Peyer's patch (tissue), 4 donors: ENCODE measurements at places on chromosomes 5 and 9. TPM values are rescaled to one million over a fixed set of nuclear protein-coding genes. Genes with fewer than 3 reads are reported as not detected.
A peak's percentile ranks its signal among the peaks of the same experiment; 100 is the strongest.

DNA sequence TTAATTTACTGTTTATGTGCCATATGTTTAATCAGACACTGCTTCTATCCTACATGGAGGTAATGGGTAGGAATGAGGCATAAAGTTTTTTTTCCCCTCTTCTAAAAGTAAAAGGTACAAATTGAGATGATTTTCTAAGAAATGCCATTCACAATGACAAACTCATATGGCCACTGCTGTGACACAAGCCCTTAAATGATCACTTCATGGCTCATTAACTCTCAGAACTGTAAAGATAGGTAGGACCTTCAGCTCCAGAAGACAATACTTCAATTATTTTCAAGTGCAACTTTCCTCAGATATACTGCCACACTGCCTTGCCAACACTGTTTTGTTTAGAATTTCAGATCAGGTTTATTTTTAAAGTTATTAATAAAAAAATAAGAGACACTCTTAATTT lies 362.9 kb upstream of the ZNF608 start:
- no peak overlapping the region for H3K27ac ChIP-seq
- no peak for DNase-seq
- H3K4me3 ChIP-seq = no peak overlapping the region
- H3K27me3 ChIP-seq = no peaks in the 10 kb centered on the region
- H3K4me1 ChIP-seq = no peaks in the 10 kb centered on the region
- H3K36me3 ChIP-seq = no peaks in the 10 kb centered on the region

DNA sequence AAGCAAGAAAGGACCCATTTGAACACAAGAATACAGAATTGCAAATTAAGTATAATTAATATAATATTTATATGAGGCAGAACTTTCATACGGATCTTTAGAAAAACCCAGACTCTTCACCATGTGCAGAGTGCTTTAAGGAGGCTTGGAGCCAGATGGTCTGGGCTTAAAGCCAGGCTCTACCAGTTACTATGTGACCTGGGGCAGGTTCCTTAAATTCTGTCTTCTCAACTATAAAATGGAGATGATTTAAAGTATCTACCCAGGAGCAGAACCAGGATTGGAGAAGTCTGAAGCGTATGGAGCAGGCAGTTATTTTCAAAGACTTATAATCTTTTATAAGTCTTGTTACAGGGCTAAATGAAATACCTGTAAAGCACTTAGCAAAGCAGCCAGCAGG lies 202.1 kb downstream of the TSSK1B start:
- H3K4me1 ChIP-seq = no peaks in the 10 kb centered on the region
- H3K36me3 ChIP-seq = no peaks in the 10 kb centered on the region
- no peaks in the 10 kb centered on the region for H3K27me3 ChIP-seq
- H3K27ac ChIP-seq = no peak overlapping the region

- no peak overlapping the region for H3K27ac ChIP-seq
- H3K27me3 ChIP-seq = no peaks in the 10 kb centered on the region
- H3K4me3 ChIP-seq = no peak overlapping the region
- DNase-seq = no peak
- H3K36me3 ChIP-seq = no peaks in the 10 kb centered on the region
Measured at GRCh38 chr5:154284433-154284832, 93.9 kb downstream of the GALNT10 start.

DNA sequence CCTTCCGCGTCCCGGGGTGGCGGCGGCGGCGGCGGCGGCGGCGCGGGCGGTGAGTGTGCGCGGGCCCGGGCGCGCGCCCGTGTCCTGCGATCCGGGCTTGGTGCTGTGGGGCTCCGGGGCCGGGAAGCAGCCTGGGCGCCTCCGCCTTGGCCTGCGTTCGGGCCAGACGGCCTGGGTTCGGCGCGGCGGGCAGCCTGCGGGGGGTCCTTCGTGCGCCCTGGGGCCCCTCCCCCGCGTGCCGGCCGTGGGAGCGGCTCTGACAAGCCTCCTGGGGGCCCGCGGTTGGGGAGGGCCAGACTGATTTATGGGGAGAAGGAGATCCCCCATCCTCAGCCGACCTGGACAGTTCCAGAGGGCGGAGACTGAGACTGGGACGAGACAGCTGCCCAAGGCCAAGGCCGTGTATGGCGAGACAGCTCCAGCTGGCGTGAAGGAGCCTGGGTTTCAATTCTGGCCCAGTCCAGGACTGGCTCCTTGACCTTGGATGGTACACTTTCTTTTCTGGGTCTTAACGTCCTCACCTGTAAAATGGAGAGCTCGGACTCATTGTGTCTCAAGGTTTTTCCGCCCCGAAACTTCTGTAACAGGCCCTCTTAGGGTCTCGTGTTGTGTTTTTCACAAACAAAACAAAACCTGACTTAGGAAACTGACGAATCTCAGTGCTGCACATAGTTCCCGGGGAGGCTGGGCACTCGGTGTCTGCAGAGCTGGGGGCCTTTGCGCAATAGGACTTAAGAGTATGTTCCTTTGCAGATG lies 603 bp downstream of the TMEM268 start:
- peak; percentile 43 for DNase-seq
- H3K4me1 ChIP-seq = peaks cover 2% of the 10 kb centered on the region
- no peaks in the 10 kb centered on the region for H3K27me3 ChIP-seq
- peak overlapping the region; percentile 94 for H3K4me3 ChIP-seq

DNA sequence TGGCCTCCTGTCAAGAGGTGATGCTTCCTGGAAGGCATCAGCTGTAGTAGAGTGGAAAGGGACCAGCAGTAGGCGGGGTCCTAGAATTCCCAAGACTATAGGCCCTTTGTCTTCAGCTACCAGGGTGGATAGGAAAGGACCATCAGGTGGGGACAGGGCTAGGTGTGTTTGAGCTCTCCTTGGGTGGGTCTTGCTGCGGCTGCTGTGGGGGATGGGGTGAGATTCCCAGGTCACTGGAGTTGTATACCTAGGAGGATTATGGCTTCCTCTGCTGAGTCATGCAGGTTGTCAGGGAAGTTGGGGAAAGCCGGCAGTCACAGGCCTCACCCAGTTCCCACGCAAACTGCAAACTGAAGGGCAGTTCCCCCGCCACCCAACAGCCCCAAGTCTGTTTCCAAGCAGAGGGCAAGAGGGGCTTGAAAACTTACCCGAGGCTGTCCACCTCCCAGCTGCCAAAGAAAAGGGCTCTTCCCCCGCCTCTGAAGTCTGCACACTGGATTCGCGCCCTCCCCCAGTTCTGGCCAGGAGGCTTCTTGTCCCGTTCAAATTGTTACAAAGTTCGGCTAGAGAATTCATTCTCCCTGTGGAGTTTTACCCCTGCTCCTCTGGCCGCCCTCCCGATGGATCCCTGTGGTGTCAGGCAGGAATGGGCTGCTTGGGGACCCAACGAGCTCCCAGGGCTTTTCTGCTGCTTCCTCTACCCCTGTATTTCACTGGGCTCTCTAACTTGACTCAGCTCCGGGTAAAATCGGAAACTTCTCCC lies 23.0 kb upstream of the ECM2 start:
- H3K27me3 ChIP-seq = no peaks in the 10 kb centered on the region
- DNase-seq = no peak
- no peaks in the 10 kb centered on the region for H3K36me3 ChIP-seq
- H3K4me1 ChIP-seq = no peaks in the 10 kb centered on the region
- H3K27ac ChIP-seq = no peak overlapping the region

- H3K4me1 ChIP-seq = peaks cover 7% of the 10 kb centered on the region
- no peaks in the 10 kb centered on the region for H3K27me3 ChIP-seq
- no peak for DNase-seq
Measured at GRCh38 chr5:134053314-134053839, 48.6 kb upstream of the VDAC1 start.

DNA sequence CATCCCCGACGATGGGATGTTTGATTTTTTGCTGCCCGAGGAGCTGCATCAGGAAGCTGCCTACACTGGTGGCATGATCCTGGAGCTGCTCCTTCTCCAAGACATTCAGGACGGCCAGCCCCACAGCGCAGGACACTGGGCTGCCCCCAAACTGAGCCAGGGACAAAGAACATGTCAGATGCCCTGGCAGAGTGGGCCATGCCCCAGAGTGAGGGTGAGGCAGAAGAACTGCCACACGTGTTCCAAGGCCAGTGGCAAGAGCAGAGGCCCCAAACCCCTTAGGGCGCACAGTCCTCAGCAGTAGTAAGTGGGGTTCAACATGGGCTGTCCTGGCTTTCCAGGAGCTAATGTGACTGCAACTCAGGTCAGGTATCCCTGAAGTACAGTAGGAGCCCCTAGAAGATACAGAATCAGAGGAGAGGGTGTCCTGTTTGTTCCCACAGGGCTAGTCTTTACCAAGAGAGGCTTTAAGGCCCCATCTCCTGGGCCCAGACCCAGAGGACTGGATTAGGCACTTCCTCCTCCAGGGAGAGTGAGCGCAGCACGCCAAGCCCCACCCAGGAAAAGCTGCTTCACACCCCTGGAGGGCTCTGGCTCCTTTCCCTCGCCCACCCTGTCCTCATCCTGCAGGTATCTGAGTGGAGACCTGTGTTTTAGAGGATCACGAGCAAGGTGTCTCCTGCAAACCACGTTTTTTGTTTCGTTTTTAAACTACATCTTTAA lies 11.1 kb downstream of the HNRNPAB start:
- no peak overlapping the region for H3K4me3 ChIP-seq
- H3K27me3 ChIP-seq = no peaks in the 10 kb centered on the region
- H3K27ac ChIP-seq = no peak overlapping the region
- DNase-seq = peak; percentile 63
- H3K4me1 ChIP-seq = peaks cover 17% of the 10 kb centered on the region
- no peaks in the 10 kb centered on the region for H3K36me3 ChIP-seq

CCDC192 gene
- not detected for total RNA-seq

BARX1 gene
- total RNA-seq = not detected

PCDHGA7 gene
- 0.35 TPM for total RNA-seq

AGXT2 gene
- 5.5 TPM for total RNA-seq

CCDC171 gene
- total RNA-seq = 3.5 TPM

GPR150 gene
- total RNA-seq = not detected

PCDHGA11 gene
- 1.7 TPM for total RNA-seq
